RKO (cell line): ENCODE measurements at places on chromosomes 16 and 17.
A peak's percentile ranks its signal among the peaks of the same experiment; 100 is the strongest.

DNA sequence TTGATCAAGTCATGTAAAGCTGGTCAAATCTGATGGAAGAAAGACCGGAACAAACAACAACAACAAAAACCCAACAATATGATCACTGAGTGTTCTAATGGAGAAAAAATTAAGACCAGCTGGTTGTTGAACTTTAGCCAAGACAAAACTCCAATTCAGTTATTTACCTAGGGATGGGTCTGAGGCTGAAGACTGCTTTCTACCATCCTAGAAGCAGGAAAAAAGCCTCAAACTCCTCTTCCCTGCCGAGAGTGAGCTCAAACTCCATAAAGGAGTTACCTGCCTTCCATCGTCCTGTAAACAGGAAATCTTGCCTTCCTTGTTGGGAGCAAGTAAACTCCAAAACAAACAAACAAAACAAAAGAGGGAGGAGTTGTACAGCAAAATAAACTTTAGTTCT lies 23.1 kb upstream of the TMEM98 start:
- no peak for DNase-seq

DNA sequence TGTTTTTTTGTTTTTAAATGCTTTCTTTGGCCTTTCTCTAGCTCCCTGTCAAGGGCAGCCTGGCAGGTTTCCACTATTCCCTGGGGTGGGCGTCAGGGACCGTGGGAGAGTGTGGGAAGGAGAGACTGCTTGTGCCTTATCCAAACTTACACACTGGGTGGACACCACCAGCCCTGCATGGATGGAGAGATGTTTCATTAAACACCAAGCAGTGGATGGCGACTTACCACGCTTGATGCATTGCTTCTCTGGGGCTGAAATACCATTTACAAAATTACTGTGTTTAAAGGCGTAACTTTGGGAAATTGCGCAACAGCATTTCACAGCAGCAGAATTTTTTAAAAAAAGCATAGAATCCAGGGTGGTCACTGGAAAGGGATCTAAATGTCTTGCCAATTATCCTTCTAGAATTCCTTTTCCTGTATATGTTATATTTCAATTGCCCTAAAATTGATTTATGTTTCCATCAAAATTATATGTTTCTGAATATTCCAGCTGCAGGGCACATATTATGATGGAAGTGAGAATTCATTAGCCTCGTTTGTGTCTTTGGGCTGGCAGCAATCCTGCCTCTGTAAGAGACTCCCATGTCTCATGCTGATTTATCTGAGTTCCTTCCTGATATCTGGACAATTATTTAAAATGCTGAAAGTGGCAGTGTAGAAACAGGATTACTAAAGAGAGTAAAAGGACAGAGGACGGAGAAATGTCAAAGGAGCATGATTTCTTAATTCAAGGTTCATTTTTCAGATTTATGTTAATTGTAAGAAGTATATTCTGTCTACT lies 247.3 kb downstream of the GRIN2A start:
- DNase-seq: no peak

DNA sequence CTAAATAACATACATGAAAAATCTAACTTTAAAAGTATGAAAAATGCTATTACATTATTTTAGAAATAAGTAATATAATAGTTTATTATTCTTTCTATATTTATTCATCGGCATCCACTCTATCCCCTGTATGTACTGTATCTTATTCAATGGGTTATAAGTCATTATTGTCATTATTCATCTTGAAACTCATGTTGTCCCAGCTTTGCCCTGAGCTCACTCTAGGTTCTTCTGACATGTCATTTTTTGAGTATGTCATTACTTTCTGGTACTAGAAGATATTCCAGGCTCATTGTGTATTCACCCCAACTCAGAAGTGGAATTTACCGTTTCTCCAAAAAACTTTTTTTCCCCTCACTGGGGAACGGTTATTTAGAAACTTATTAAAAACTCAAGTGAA lies 53.0 kb upstream of the MNT start:
- DNase-seq: no peak

- DNase-seq: no peak
These were observed 70.4 kb downstream of the ZDHHC7 start for GRCh38 chr16:84940670-84941551.

DNA sequence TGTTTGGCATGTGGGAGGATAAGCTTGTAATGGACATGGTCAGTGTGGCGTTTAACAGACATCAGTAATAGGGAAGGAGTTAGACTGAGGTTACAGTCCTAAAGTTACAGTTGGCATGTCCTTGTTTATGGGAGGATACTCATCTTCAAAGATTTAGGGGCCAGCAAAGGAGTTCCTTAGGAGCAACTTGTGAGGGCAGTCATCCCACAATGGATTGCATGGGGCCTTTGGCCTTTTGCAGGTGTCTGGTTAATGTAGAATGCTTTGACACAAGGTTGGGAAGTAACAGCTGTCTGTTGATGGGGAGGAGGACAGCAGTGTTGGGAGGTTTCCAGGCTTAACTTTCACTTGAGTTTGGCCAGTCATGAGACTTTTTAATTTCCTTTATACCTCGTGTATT lies 2.2 kb downstream of the NUBP1 start:
- no peak for DNase-seq

- peak; percentile 23 for DNase-seq
These were observed 2.9 kb upstream of the CARMIL2 start for GRCh38 chr16:67641779-67642708.

GRCh38 chr16:51636920-51637769 lies 486.1 kb upstream of the SALL1 start:
- DNase-seq: no peak

GRCh38 chr17:76354747-76355310 lies 1.1 kb upstream of the PRPSAP1 start:
- no peak for DNase-seq

DNA sequence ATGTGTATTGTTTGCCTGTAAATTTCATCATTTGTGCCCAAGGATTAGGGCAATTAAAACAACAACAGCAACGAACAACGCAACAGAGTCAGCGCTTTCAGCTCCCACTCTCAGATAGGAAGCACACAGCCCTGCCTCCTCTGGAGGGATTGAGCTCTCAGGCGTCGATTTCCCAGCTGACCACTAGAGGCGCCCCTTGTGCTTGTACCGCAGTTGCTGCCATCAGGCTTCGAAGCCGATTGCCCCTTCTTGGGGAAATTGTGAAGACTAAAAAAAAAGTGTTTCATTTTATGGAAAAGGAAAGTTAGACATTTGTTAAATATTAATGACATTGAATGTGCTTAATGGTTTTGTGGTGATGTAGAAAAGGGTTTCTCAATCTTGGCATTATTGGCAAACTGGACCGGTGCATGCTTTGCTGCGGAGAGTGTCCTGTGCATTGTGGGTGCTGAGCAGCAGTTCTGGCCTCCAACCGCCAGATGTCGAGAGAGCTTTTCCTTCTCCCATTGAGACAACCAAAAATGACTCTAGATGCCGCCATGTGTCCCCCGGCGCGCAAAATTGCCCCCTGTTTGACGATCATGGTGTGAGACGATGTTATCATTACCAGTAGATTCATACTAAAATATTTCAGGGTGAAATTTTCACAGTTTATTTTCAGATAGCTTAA lies 650.4 kb upstream of the RBFOX1 start:
- peak; percentile 27 for DNase-seq

GRCh38 chr16:82358606-82359221 lies 188.7 kb upstream of the MPHOSPH6 start:
- no peak for DNase-seq

GRCh38 chr17:82483836-82484235 lies 25.3 kb downstream of the NARF start:
- DNase-seq: no peak

GRCh38 chr17:76252040-76252954 lies 12.0 kb upstream of the RNF157 start:
- no peak for DNase-seq

- DNase-seq: no peak
These were observed 2.6 kb downstream of the GIT1 start for GRCh38 chr17:29586676-29587469.

- no peak for DNase-seq
These were observed 23.7 kb downstream of the ZC3H18 start for GRCh38 chr16:88593910-88594309.

DNA sequence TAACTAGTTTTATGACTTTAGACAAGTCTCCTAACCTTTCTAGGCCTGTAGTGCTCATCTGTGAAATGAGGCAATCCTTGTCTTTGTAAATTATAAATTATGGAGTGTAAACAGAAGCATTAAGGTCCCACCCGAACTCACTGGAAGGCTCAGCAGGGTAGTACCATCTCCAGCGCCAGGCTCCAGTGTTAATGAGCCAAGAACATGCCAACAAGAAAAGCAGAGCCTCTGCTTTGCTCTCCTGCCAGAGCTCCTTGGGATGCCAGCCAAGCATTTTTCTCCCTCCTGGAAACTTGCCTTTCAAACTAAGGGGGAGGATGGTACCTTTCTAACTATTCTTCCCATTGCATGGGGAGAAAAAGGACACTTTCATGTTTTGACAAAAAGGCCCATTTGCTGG lies 14.9 kb downstream of the LIMD2 start:
- DNase-seq: no peak

DNA sequence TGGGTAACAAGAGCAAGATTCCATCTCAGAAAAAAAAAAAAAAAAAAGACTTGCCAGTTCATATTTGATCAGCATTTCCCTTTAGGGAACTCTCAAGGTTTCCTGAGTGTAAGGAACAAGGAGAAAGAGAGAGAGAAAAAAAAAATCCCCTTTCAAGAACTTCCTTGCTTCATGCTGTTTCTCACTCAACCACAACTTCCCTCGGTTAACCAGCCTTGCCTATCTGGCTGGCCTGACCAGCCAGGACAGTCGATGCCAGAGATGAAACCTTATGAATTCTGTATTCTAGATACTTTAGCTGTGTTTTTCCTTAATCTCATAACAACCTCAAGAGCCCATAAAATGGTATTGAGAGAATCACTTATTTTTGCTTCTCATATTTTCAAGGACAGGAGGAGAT lies 2.6 kb upstream of the N4BP1 start:
- DNase-seq: no peak

- DNase-seq: peak; percentile 87
These were observed at the start of gene ANTKMT for GRCh38 chr16:720990-721764. Gene ANTKMT, plus strand, starts transcription at chr16:721146. Its CDS starts 129 bp downstream, at chr16:721275.

- DNase-seq: no peak
These were observed 84.0 kb upstream of the DNAH17 start for GRCh38 chr17:78661093-78661770.

DNA sequence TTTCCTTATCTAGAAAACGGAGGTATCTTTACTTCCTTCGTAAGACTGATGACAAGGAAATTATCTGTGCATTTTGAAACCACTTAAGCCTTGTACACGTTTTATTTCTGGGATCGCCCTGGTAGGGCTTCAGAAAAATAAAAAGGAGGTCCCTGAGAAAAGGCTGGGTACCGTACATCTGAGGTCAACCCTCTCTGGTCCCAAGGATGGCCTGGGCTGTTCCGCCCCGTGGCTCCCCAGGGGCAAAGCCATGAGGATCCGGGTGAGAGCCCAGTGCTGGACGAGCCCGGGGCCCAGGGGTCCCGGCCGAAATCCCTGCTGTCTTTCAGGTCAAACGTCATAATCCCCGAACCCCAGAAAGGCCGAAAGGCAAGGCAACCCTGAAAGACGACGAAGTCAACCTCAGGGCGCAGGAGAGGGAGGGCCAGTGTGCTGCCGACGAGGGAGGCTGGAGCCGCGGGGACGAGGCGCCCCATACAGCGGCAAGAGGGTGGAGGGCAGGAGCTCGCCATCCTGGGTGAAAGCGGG lies 656 bp upstream of the FUS start:
- DNase-seq: no peak

- no peak for DNase-seq
These were observed 3.5 kb downstream of the C17orf100 start for GRCh38 chr17:6654841-6655731.

DNA sequence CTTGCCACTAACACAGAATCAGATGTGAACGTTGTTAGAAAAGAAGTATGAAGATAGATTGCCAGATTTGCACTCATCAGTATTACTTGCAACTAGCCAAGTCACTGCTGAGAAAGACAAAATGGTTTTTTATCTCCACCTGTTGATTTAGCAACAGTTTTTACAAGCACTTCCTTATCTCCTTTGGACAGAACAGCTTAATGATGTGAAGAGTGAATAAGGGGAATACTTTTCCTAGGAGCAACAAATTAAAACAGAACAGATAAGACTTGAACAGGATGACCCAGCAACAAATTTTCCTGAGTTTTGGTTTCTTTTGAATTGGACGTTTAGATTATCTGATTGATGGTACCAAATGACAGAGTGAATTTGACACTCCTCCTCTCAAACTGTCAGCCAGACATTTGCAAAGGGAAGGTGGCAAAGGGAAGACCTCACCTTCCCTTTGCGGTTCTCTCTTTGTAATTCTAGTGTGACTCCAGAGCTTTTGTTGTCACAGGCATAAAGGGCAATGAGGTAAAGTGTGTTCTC lies 130.6 kb downstream of the NLK start:
- no peak for DNase-seq

GRCh38 chr16:24255456-24256371 lies at the start of gene CACNG3:
Gene CACNG3, plus strand, starts transcription at chr16:24256335. Its CDS starts 420 bp downstream, at chr16:24256755.
- peak; percentile 62 for DNase-seq
